AG08396 (cell line): ENCODE measurements at places on chromosomes 11 and 22.

- peak; percentile 88 for DNase-seq
Measured at GRCh38 chr22:35840302-35840739, 122.6 kb downstream of the APOL5 start.

GRCh38 chr11:86923999-86924766 is 31.0 kb downstream of the FZD4 start:
- DNase-seq, result no peak

GRCh38 chr11:114678125-114679036 is at the start of gene NXPE2:
Gene NXPE2 (plus strand): TSS chr11:114678527. CDS start chr11:114678576, 49 bp downstream.
- no peak for DNase-seq

DNA sequence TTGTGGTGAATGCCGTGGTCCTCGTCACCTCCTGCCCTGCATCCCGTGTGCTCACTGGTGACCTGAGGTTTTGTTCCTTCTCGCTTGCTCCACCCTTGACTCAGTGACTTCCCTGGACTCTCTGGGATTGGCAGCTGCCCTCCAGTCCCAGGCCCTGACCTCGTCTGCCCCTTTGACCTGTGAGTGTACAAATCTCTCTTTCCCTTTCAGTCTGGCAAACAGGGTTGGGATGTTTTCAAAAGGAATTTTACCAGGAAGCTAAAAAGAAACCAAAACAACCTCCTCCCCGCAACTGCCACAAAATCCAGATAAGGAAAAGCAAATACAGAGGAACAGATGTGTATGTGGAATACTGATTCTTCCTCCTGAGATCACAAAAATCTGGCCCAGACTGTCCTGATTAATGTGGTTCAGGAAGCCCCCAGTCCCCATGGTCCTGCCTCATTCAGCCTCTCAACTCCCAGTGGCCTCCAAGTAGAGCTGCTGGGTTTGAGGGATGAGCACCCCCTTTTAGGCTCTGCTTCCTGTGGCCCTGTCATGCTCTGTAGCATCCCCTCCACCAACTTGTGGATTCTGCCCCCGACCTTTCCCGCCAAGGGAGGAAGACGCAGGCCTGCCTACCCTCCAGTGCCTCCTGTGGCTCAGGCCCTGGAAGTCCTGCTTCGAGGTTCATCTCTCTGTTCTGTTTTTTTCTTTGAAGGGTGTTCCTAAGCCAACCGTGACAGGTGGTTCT is 15.2 kb downstream of the ROBO4 start:
- no peak for DNase-seq
